ENCODE measurements at places on chromosomes 1 and 21.

- DNase-seq = no peak
Observed at GRCh38 chr21:33974513-33975468, 59.2 kb upstream of the ATP5PO start.

DNA sequence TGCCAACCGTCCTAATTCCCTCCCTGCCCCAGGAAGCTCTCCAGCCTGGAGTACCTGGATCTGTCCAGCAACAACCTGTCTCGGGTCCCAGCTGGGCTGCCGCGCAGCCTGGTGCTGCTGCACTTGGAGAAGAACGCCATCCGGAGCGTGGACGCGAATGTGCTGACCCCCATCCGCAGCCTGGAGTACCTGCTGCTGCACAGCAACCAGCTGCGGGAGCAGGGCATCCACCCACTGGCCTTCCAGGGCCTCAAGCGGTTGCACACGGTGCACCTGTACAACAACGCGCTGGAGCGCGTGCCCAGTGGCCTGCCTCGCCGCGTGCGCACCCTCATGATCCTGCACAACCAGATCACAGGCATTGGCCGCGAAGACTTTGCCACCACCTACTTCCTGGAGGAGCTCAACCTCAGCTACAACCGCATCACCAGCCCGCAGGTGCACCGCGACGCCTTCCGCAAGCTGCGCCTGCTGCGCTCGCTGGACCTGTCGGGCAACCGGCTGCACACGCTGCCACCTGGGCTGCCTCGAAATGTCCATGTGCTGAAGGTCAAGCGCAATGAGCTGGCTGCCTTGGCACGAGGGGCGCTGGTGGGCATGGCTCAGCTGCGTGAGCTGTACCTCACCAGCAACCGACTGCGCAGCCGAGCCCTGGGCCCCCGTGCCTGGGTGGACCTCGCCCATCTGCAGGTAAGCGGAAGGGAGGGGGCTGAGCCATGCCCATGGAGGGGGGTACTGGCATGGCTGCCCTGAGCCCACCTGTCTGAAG lies 16.5 kb downstream of the PODN start:
- no peak for DNase-seq

DNA sequence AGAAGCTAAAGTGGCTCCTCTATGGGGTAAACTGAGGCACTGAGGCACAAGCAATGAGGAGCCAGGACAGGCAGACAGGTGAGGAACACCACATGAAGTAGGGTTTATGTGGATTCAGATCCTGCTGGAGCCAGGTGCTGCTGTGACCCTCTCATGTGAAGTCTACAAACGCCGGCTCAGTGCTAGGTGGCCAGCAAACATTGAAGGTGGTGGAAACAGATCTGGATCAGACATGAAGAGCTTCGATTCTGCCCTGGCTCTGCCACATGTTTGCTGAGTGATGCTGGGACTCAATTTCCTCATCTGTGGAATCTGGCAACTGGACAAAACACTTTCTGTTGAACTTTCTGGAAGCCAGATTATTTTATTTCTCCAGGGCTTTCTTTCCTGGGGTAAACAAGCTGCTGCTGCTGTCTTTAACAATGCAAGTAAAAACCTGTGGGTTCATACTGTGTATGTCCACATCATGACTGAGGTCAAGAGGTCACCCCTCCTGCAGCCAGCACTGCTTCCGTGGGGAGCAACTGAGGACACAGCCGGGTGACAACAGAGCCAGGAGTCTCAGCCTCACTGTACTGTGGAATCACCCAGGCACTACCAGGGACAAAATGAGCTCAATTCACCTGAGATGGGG lies 33.3 kb downstream of the HMGB4 start:
- DNase-seq = no peak

DNA sequence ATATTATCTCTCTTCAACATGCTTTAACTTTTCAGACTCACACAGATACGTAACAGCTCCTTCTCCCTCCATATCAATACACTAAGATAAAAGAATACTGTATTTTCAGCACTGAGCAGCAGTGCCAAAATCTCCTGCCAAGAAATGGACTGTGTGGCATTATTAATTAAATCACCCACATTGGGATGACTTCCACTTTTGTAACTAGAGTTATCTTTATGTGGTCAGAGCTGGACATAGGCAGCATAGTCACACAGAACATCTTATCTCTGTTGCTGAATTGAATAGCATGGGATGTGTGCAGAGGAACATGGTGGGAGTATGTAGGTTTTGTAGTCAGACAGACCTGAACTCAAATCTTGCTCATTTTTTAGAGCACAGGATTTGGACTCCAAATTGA lies 41.4 kb upstream of the CACYBP start:
- DNase-seq = no peak

GRCh38 chr1:65471861-65472332 lies 51.4 kb downstream of the LEPR start:
- no peak for DNase-seq

- DNase-seq = no peak
Observed at GRCh38 chr21:28099001-28099705, 893.5 kb downstream of the LTN1 start.

- no peak for DNase-seq
Observed at GRCh38 chr1:205048382-205048781, 5.4 kb downstream of the CNTN2 start.

- DNase-seq = no peak
Observed at GRCh38 chr21:42413093-42413492, 9.4 kb downstream of the UBASH3A start.

DNA sequence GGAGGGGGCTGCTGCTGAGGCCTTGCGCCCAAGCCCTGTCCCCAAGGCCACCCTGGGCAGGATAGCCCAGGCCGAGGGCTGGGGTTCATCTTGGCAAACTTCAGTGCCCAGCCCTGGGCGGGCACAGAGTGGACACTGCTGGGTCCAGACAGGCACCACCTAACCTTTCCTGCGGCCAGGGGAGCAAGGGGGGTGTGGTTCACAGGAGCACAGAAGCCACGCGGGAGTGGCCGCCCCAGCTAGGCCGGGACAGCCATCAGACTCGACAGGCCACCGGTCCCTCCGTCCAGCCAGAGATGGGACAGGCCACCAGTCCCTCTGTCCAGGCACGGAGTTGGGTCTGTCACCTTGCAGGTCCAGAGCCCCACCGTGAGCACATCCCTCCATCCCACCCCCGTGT lies 28.9 kb downstream of the ARHGEF16 start:
- no peak for DNase-seq

DNA sequence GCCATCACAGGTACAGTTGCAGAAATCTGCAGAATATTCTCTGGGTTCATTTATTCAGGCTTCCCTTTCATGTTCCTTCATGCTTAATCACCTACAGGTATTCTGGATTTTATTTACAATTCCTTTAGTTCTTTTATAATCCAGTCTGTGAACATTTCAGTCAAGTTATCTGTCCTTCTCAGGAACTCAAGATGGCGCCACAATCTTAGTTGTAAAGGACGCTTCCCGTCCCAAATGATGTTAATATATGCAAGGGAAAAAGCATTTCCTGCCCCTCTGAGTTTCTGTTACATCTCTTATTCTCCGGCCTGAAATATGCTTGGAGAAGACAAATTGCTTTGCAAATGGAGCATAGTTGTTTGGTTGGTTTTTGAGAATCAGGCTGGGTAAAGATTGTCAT lies 19.3 kb downstream of the F3 start:
- DNase-seq = no peak

DNA sequence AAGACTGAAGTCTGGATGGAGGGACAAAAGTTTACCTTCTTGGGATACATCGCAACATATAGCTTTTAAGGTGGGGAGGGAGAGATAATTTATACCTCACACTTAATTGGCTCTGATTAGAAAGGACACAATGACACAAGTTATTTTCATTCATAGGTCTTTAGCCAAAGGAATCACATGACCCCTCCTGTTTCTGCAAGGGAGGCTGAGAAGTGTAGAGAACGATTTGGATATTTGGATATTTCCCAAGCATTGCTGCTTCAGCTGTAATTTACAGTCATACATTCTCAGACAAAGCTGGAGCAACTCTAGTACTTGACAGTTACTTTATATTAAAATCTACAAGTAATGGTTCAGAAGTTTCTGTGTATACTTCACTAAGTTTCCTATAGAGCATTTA lies 24.2 kb downstream of the DAP3 start:
- DNase-seq = no peak

GRCh38 chr1:2115702-2116341 lies 65.6 kb downstream of the PRKCZ start:
- no peak for DNase-seq

- no peak for DNase-seq
Observed at GRCh38 chr21:21688889-21689288, 690.7 kb downstream of the NCAM2 start.

DNA sequence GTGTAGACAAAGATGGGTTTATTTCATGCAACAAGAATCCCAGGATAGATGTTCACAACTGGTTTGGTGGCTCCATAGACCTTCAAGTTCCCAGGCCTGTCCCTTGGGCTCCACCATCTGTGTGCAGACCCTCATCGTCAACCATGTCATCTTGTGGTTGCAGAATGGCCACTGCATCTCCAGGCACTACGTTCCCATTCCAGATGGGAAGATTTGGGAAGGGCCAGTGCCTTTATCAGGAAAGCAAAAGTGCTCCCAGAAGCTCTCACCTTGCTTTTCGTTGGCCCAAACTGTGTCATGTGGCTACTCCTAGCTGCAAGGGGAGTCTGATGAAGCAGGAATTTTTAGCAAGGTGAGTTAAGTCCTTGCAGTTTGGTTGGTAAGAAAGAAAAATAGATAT lies 12.8 kb downstream of the TMCC2 start:
- no peak for DNase-seq

GRCh38 chr1:5519366-5520135 lies 472.7 kb downstream of the NPHP4 start:
- DNase-seq = peak; percentile 49

- DNase-seq = peak; percentile 86
Observed at GRCh38 chr21:37072274-37072987, 440 bp downstream of the PIGP start.

- DNase-seq = no peak
Observed at GRCh38 chr1:87179076-87179810, 149.4 kb upstream of the LMO4 start.

DNA sequence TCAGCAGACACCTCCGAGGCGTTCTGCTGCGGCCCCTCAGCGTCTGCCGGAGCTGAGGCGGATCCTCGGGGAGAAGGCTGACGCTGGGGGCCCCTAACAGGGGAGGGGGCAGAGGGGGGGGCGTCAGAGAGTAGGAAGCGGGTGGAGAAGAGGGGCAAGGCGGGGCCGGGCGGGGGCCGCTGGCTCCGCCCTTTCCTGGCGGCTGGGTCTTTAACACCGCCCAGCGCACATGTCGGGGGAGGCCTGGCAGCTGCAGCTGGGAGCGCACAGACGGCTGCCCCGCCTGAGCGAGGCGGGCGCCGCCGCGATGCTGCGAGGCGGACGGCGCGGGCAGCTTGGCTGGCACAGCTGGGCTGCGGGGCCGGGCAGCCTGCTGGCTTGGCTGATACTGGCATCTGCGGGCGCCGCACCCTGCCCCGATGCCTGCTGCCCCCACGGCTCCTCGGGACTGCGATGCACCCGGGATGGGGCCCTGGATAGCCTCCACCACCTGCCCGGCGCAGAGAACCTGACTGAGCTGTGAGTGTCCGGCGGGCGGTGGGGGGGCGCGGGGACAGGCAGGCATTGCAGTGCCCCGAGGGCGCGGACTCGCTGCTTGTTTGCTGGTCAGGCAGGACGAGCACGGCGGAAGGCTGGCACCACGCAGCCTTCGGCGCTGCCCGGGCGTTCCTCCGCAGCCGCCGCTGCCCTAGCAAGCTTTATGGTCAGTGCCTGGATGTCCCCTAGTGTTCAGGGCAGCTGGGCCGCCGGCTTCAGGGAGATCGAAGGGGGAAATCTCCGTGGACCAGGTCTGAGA lies at the start of gene NTRK1:
NTRK1 (plus strand) TSS at position 238 of the 796 bp plus-strand sequence; CDS start at position 308, 70 bp downstream.
- DNase-seq = no peak

DNA sequence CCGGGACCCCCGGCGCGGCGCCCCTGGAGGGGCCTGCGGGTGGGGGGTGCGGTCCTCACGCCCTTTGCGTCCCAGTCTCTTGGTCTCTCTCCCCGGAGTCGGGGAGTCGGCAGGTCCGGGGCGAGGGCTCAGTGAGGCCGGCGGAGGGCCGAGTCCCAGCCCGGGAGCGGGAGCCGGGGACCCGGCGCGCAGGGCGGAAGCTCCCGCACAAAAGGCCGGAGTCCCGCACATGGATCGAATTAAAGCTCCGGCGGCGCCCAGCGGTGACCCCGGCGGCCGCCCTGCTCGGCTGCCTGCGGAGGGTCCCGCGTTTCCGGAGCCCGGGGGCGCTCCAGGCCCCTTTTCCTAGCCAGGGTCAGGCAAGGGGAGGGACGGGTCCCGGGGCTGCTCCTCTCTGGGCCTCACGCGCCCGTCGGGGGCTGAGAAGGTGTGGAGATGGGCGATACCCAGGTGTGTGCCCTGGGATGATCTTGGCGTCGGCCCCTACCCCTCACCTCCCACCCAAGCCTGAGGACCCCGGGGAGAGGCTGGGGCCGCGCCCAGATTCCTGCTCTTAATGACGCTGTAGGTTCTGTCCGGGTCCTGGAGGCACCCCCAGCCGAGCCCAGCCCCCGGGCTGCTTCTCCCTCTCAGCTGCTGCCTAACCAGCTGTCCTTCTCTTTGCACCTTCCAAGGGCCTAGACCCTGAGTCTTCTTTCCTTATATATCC lies 512 bp downstream of the FBLIM1 start:
- DNase-seq = no peak

GRCh38 chr1:37360011-37360410 lies 114.4 kb upstream of the ZC3H12A start:
- no peak for DNase-seq

- DNase-seq = no peak
Observed at GRCh38 chr1:215407575-215407974, 159.5 kb upstream of the KCTD3 start.

GRCh38 chr1:4224684-4225467 lies 324.8 kb upstream of the C1orf174 start:
- no peak for DNase-seq

GRCh38 chr1:52913537-52913936 lies 8.0 kb downstream of the ECHDC2 start:
- no peak for DNase-seq

DNA sequence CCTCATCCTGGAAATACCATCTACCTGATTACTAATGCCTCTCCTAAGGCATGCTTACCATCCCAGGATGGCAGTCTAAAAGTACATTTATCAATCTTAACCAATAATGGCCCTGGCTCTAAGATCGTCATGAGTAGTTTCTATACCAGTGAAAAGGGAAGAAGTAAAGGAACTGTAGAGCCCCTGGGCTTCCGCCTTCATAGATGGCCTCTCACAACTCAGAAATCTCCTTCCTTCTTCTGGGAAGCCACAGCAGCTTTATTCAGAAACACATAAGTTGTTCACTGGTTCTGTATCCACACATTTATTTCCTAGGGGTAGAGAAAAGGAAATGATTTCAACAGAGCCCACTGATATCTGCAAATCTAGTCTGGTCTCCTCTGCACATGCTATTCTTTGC lies 41.0 kb upstream of the CD5L start:
- DNase-seq = no peak

GRCh38 chr1:221468546-221468945 lies 273.3 kb downstream of the DUSP10 start:
- no peak for DNase-seq

GRCh38 chr21:44370786-44371410 lies 17.5 kb downstream of the TRPM2 start:
- DNase-seq = no peak

DNA sequence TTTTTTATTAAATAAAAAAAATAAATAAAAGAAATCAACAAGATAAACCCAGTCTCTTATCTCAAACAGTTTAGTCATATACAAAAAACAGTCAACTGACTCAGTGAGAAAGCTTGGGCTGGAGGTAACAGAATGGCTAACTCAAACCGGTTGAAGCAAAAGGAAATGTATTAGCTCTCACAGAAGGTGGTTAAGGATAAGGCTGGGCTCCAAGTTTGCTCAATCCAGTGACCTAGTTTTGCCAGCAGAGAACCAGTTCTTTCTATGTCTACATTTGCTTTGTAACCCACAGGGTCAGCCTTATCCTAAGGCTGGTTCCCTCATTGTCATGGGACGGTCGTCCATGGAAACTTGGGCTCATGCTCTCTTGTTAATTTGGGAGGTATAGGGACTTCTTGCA lies 144.5 kb upstream of the L1TD1 start:
- DNase-seq = no peak
